ENCODE measurements at places on chromosomes 7 and 10. TPM values are rescaled to one million over a fixed set of nuclear protein-coding genes. Genes with fewer than 3 reads are reported as not detected.

The SLC26A5 gene
- 3.3 TPM for total RNA-seq

The RAMP3 gene
- not detected for total RNA-seq

The TAS2R39 gene
- total RNA-seq: 0.50 TPM

GRCh38 chr10:3172081-3172445 is 519 bp downstream of the PITRM1 start:
- ATAC-seq: peak; percentile 8

DNA sequence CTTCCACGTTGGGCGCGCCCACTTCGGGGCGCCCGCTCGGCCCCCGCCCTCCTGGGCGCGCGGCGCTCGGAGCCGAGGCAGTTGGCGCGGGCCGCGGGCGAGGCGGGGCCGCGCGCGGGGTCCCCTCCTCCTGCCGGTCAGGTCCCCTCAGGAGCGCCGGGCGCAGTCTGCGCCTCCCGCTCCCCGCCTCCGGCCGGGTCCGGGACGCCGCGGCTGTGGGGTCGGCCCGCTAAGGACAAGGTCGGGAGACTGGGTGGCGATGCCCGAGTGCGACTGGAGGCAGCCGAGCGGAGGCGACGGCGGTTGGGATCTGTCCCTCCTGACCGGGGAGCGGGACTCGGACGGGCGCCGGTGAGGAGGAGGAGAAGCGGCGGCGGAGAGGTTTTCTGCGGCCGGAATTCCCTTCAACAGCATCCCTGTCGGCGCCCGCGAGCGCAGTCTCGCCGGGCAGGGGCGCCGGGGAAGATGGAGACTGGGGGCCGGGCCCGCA is at the start of gene ATRNL1:
ATRNL1 (plus strand) TSS at position 80 of the 490 bp plus-strand sequence; CDS start at position 466, 386 bp downstream.
- peak; percentile 75 for ATAC-seq

DNA sequence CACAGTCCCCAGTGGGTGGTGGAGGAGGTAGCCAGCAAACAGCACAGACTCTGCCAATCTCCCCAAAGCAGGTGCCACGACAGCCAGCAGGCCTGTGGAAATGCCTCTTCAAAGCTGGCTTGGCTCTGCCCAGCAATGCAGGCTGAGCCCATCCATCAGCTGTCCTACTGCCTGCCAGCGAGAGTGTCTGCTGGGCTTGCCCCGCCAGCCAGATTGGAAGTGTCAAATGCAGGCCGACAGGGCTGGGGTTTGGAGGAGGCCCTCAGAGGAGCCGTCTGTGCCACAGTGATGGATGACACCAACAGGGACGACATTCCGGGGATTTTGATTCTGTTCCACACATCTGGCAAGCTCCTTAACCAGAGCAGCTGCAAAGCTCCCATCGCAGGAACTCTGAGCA is 16.7 kb downstream of the HABP2 start:
- peak; percentile 35 for ATAC-seq

DNA sequence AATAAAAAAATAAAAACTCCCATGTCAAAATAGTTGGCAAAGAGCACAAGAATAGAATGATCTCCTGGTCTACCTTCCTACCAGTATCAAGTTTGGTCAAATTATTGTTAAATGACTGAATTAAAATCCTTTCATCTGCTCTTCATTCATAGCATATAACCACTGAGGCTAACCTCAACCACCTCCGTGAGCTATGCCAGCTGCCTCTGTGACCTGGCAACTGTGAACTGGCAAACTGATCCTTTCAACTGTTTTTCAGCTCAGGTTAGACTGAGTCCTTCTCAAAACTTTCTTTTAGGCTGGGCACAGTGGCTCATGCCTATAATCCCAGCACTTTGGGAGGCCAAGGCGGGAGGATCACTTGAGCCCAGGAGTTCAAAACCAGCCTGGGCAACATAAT is 36.1 kb downstream of the NUDCD3 start:
- no peak for ATAC-seq

DNA sequence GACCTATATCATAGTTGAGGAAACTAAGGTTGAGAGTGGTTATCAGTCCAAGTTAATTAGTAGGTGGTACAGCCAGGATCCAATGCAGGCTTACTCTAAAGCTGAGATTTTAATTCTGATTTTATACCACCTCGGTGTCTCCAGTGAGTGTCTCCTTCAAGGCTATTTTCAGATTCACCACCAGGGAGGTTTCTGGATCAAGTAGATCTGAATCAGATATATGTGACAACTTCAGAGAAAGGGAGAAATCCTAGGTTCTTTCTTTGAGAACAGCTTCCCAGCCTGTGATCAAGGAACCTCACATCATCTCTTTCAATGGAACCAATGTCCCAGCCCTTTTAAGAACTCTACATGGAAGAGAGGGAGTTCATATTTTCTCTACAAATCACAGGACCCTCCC is 429.2 kb downstream of the SORCS3 start:
- no peak for ATAC-seq

GRCh38 chr10:93150990-93151547 is 77.4 kb downstream of the CYP26A1 start:
- no peak for ATAC-seq

DNA sequence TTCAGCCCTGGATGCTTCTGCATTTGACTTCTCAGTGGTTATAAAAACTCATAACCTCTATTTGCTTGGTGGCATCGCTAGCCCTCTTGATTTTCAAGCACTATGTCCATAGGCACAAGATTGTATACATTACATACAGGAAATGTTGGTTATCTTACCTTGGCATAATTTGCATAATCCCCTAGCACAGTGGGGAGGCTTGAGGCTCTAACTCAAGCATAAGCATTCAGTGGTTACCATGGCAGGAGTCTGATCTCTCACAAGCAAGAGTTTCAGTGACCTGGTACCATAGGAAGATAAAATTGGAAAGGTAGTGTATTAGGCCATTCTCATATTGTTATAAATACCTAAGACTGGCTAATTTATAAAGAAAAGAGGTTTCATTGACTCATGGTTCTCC is 121.8 kb downstream of the PLXDC2 start:
- ATAC-seq: no peak

GRCh38 chr7:80843018-80843677 is 75.7 kb downstream of the SEMA3C start:
- no peak for ATAC-seq
